Left hindlimb (tissue), 1 donor: ENCODE measurements at places on chromosomes 1 and 21.

DNA sequence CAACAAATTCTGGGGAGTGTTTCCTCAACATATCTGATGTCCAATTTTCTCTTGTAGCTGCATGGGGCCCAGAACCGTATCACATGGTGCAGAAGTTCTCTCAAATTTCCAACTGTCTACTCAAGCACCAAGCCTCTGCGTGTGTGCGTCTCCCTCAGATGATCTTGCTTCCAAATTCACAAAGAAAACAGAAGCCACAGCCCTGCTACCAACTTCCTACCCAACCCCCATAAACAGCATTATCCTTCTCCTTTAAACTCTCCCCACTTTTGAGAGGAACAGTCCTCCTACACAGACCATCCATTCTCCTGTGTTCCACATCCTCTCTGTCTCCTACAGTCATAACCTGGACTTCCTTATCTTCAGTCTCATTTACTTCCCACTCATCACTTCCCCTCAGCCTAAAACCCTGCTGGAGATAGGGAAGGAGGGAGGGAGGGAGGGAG, 354.1 kb downstream of the SMYD3 start:
- DNase-seq: no peak

DNA sequence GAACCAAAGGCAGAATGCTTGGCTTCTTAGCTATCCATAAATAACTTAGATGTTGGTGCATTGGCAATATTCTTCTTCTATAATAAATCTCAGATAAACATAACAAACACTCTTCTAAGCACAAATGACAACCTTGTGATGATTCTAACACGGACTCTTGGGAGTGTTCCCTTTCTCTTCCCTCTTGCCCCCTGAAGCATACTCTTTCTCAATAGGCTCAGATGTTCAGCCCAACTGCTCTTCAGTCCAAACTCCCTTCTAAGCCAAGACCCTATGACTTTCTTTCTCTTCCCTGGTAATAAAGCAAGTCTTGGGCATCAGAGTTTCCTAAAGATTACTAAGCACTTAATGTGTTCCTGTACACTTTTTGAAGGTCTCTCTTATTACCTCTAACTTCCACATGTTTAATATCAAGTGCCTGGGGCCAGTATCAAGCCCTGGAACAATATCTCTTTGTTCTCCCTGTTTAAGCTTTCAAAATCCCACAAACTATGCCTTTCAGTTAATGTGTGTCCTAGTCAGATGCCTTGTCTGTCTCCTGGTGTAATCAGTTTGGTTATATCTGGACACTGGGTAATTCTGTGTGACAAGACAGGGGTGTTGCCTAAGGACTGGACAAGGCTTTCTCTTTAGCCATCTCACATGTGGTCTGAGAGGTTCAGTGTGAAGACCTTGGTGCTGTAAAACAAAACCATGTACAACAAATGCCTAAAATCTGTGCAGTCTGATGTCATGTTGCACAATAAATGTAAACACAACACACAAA, 92.9 kb upstream of the IVNS1ABP start:
- DNase-seq: no peak

DNA sequence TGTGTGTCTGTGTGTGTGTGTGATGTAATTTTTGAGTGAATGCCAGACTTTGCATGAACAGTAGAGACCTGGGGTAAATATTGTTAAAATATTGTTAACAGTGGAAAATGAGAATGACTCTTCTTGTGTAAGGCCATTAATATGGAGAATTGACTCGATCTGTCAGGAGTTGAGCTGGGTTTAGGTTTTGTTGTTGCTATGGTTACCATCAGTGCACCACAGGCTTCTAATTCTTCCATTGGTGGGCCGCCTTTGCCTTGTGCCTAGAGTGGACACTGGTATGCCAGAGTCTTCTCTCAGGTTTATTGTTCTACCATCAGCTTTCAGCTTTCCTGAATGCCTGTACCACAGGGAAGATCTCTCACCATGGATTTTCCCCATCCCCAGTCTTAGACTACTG, 10.0 kb upstream of the NHLH2 start:
- DNase-seq: no peak

DNA sequence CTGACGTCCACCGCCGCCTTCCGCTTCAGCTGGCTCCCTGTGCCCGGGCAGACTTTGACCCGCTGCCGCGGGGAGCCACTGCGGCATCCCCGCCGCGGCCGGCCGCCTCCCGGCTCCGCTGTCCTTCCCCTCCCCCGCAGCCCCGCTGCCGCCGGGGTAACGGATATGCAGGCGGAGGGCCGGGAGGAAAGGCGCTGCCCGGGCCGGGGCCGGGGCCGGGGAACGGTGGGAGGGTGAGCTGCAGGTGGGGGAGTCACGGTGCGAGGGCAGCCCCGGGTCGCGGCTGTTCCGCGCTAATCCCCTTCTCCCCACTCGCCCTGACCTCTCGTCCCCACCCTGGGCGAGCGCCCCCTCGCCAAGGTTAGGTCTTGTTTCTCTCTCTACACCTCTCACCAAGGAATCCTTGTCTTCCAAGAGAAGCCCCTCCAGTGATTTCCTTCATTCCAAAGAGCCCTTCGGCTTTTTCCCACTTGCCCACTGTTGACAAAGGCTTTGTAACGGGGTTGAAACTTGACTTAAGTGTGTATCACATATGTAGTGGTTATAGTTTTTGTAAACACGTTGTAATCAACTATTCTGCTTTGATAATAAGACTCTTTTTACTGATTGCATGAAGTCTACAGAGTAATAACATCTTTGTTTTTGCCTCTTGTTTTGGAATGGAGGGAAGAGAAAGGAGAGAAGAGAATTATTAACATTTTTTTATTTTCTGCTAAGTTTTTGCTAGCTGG, 669 bp downstream of the XPR1 start:
- DNase-seq: peak; percentile 74

GRCh38 chr21:21076491-21076890, 78.3 kb downstream of the NCAM2 start:
- DNase-seq: no peak

- DNase-seq: no peak
Observed at GRCh38 chr21:44497703-44498126, 42.3 kb downstream of the KRTAP10-1 start.

GRCh38 chr1:186212568-186213224, 162.4 kb downstream of the TPR start:
- peak; percentile 62 for DNase-seq

DNA sequence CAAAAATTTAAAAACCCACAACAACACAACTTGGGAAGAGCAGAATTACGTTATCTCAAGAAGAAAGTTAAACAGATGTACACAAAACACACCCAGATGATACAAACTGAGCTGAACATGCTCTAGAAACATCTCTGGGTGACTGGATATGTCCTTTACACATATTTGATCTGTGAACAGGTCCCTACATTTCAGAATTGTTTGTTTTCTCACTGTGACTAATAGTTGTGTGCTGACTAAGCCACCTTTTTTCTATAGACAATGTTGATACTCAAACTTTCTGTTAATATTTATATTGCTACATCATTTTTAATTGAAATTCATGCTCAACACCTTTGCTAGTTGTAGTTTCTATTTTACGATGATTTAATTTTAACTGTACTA, 1.0 kb upstream of the F11R start:
- no peak for DNase-seq

DNA sequence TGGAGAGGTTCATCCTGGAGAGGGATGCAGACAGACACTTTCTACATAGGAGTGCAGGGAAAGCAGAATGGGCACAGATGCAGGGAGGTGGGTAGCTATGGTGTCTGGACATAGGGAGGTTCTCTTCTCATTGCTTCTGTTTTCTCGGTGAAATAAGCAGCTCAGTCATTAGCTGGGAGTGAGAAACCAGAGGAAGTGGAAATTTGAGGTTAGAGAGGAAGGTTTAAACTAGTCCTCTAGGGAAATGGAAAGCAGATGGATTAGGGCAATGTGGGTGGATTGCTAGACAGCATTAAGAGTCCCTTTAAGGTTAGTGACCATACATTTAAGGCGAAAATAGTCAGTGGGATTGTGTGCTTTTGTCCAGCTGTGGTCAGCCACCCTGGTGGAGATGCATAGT, 39.6 kb downstream of the MPZL1 start:
- DNase-seq: no peak

- no peak for DNase-seq
Observed at GRCh38 chr1:177933881-177934280, 36.0 kb downstream of the SEC16B start.

DNA sequence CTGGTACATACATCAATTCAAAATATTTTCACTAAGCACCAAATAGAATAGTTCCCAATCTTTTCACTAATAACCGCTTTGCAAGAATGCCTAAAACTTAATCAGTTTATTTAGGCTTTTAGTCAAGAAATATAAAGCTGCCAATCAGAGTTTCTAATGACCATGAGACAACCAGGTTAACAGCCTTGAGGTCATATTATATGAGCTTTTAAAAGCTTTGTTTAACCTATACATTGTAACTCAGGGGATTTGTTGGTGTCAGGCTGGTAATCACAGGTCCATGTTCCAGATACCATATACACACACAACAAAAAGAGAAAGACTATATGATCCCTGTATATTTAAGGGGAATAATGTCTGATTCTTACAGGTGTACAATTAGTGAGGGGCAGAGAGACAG, 246.2 kb upstream of the ADGRL2 start:
- DNase-seq: no peak

DNA sequence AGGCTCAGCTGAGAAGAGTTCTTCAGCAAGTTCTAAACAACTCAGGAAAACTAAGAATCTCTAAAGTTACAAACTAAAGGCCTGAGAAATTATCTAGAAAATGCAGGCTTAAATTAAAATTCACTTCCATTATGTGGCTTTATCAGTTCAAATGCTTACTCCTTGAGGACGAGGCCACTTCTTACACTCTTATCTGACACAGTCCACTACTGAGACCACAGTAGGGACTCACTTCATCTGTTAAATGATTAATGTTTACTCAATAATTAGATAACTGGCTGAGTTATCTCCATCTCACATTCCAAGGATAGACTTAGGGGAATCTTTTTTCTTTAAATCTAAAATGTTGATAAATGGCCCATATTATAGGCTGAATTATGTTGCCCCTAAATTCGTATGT, 1.6 kb downstream of the C1orf141 start:
- no peak for DNase-seq

DNA sequence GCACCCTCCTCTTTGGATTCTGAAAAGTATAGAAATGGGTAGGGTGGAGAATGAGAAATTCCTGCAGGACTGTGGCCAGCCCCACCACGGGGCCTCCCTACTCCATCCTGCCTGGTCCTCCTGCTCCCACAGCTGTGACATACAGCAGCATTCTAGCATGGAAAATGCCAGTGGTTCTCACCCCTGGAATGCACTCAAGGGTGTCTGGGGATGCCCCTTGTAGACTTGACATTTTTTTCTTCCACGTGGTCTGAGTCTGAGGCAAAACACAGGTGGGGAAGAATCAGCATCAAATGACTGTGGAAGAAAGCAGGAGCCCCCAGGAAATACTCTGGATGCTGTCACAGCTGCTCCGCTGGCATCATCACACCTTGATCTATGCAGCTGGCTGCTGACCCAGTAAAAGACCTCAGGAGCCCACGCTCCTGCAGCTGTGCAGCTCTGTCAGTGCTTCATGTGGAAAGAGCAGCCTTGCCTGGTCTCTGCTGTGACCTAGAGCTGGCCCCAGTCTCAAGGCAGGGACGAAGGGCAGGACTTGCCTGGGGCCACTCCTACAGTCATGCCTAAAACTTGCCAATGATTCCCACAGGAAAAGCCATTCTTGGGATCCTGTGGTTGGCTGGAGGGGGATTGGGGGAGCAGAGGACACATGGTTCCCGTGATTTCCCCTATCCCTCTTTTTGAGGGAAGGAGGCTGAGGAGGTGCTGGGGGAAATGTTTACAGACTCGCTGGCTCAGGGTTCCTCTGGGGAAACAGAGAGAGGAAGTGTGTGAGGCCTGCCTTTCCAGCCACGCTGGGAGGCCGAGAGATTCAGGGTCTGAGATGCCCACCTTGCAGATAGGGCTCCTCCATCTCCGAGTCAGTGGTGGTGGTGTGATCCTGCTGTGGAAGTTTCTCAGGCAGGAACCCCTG, 10.8 kb upstream of the A3GALT2 start:
- no peak for DNase-seq

GRCh38 chr21:46633566-46633965, 1.9 kb upstream of the PRMT2 start:
- DNase-seq: no peak

DNA sequence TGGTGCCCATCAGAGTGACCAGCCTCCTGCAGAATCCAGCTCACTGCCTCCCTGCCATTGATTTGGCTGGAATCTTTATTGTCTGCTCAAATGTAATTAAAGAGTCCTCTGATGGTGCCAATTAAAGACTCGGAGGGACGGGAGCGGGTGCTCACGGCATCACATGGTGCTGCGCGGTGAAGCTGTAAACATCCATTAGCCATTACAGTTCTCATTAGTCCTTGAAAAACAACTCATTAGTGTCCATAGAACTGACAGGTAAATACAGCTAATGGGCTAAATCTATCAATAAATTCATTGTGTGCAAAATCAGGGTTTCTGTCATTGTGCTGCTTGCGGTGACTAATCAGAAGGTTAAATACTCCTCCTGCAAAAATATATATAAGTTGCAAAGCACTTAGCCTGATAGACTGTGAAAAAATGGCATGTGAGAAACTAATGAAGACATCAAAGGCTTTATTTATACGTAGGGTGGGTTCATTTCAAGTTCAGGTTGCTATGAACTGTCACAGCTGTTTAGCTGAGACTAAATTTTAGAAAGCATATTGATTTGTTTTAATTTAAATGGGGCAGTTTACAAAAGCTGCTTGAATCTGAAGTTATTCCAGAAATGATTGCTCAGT, 289.8 kb upstream of the POU3F1 start:
- no peak for DNase-seq

GRCh38 chr1:205375835-205376545, 19.3 kb upstream of the KLHDC8A start:
- no peak for DNase-seq
